AG20443 (cell line): ENCODE measurements at places on chromosomes 2 and 18.

GRCh38 chr2:11811036-11811654 is 64.7 kb downstream of the LPIN1 start:
- DNase-seq = peak; percentile 52

- peak; percentile 62 for DNase-seq
Observed at GRCh38 chr18:3015204-3015592, 2.3 kb upstream of the LPIN2 start.

DNA sequence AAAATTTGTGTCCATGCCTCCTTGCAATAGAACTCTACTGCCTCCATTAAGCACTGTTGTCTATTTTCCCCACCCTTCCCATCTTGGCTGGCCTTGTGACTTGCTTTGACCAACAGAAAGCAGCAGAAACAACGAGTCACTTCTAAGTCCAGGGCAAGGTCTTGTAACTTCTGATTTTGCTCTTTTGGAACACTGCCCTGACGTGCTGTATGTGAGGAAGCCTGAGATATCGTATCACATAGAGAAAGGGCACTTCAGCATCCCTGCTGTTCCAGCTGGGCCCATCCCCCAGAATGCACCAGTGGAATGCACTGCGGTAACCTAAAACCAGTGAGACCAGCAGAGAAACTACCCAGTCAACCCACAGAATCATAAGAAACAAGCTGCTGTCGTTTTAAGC is 28.1 kb downstream of the NCKAP1 start:
- DNase-seq = peak; percentile 7

DNA sequence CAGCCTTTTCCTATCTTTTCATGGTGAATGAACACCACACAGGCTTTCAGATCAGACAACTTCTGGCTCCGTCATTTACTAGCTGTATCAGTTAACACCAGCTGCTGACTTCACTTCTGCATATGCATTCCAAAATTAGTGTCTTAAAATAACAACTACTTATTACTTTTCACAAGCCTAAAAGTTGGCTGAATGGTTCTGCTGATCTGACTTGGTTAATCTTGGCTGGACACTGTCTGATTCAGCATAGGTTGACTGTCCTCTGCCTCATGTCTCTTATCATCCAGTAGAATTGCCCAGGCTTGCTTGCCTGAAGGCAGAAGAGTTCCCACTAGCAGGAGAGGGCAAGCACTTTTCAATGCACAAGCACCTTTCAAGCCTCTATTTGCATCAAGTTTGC is 72.7 kb downstream of the MARCHF4 start:
- DNase-seq = no peak

DNA sequence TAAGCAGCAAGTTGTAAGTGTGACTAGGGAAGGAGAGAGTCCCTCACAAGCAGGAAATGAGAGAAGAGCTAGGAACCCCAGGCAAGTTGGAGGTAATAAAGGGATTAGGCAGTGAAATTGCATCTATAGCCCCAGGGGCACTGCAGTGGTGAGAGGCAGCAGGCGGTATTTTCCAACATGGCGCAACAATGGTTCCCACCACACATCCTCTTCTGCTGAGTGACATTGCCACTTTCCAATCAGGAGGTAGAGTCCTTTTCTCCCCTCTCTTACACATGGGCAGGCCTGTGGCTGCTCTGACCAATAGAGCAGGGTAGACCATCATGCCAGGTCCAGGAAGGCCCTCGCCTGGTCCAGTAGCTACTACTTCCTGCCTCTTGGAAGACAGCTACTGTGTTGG is 86.6 kb downstream of the DNER start:
- DNase-seq = no peak

DNA sequence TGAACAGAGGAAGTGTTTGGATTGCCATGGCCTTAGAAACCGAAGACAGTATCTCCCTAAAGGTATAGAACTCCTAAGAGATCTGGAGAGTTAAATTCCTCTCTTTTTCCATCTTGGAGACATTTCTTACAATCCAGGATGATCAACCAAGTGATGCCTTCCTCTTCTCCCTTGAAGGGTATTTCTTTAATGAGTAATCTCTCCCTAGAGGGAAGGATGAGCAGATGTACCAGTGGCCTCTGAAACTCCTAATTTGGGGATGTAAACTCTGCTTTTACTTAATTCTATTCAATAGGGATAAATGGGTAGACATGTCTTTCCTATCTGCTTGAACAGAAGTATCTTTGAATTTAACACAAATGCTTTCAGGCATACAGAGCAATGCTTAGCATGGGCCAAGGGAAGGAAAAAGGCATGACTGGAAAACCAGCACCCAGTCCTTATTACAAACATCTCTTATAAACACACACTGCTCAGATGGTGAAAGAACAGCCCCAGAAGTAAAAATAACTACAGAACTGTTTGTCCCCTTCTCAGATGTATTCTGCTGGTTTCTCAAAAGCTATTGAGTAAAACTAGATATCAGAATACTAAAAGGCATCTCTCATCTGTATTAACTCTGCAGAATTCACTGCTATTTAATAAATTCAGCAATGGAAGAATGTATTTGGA is 4.7 kb upstream of the THNSL2 start:
- peak; percentile 3 for DNase-seq

DNA sequence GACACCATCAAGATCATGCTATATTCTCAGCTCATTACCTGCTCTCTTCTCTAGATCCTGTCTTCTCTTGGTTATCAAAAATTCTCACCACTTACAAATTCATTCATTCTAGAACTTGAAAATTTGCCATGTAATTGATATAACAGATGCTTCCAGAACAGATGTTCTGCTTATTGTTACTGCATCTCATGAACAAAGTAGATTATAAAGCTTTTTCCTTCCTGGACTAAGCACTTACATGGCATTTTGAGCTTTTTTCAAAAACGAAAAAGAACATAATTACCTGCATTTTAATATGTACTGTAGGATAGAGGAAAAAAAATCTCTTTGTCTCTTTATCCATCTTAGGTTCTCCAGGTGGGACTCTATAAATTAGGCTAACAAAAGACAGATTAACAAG is 79.6 kb upstream of the CREB1 start:
- DNase-seq = no peak

- DNase-seq = no peak
Observed at GRCh38 chr2:41907141-41907540, 140.7 kb upstream of the PKDCC start.

GRCh38 chr2:195342061-195342460 is 315.0 kb upstream of the SLC39A10 start:
- no peak for DNase-seq

DNA sequence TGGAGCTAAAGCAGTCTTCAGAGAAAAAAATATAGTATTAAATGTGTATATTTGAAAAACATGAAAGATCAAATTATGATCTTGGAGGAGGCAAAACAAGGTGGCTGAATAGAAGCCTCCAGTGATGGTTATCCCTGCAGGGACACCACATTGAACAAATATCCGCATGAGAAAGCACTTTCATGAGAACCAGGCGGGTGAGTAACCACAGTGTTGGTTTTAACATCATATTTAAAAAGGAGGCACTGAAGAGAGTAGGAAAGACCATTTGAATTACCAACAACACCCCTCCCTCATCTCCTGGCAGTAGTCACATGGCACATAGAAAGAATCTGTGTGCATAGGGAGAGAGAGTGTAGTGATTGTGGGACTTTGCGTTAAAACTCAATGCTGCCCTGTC is 759.6 kb upstream of the NRXN1 start:
- DNase-seq = no peak

DNA sequence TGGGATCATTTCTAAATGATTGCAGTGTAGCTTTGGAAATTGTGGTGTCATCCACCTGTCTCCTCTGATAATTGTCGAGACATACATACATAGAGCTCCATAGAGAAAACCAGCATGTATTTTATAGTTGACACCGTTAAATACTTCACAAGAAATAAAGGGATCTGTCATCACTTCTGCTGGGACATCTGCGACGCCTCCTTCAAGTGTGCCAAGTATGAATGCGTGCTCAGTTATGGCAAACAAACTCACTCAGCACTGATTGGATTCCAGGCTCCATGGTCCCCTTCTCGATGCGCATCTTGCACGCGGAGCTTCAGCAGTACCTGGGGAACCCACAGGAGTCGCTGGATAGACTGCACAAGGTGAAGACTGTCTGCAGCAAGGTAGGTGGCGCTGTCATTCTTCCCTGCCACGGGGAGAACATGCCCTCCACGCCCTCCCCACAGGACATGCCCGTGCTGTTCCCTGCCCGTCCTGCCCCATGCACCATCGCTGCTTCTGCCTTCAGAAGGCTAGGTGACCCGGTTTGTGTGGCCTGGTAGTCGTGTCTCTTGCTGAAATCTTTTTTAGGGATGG is 64.1 kb downstream of the TRAPPC12 start:
- DNase-seq = no peak

- no peak for DNase-seq
Observed at GRCh38 chr2:59149271-59149670, 908.1 kb upstream of the FANCL start.

GRCh38 chr2:64866797-64867196 is 122.4 kb upstream of the SLC1A4 start:
- peak; percentile 82 for DNase-seq

- DNase-seq = no peak
Observed at GRCh38 chr2:101026923-101027469, 24.9 kb downstream of the RPL31 start.

- no peak for DNase-seq
Observed at GRCh38 chr2:235325151-235325550, 168.7 kb upstream of the AGAP1 start.

- DNase-seq = no peak
Observed at GRCh38 chr2:179952658-179953057, 54.4 kb downstream of the CWC22 start.

GRCh38 chr2:223199531-223200515 is 147.8 kb downstream of the KCNE4 start:
- DNase-seq = no peak

DNA sequence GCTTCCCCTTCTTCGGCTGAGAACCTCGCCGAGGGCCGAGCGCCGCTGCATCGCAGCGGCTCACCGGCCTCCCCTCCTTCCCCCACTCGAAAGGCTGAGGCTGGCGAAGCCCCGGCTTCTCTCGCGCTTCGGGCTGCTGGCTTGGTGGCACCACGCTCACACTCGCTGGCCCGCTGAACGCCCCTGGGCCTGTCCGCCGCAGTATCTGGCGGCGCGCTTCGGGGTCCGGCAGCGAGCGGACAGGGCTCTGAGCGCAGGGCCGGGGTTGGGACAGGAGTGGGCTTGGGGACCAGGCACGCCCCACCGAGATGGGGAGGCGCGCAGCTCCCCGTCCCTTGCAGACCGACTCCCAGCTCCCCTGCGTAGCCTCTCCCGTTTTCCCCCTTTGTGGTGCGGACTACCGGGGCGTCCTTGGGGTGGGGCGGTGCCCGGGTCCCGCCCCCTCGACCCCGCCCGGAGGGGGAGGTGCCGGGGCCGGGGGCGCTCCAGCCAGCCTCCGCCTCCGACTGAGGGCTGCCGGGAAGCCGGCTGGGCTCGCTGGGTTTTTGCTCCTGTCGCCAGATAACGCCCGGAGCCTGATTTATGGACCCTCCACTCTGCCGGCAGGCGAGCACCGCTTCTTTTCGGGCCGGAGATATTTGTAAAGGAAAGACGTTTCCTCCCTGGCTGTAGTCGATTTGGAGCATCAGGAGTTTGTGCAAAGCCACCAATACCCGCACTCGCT is 3.8 kb downstream of the GBX2 start:
- peak; percentile 60 for DNase-seq

GRCh38 chr2:177314722-177315264 is 50.3 kb upstream of the NFE2L2 start:
- no peak for DNase-seq

DNA sequence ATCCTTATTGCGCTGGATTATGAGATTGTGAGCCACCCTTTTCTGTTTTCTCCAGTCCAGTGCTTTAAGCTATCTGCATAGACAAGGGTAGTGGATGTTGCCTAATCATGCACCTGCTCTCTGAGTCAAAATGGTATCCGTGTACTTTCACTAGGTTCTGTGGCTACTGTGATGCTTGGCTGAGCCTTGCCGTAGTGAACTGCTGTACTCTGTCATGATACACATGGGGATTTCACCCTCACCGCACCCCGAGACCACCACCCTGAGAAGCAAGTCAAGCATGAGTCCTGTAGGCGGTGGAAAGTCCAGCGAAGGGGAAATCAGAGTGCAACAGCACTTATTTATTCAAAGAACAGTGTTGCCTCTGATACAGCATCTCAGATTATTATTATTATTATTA is 55.0 kb downstream of the ARHGAP25 start:
- no peak for DNase-seq

GRCh38 chr2:217789003-217789735 is 213.6 kb downstream of the TNS1 start:
- peak; percentile 86 for DNase-seq

GRCh38 chr2:49686291-49686690 is 532.0 kb upstream of the FSHR start:
- DNase-seq = no peak

DNA sequence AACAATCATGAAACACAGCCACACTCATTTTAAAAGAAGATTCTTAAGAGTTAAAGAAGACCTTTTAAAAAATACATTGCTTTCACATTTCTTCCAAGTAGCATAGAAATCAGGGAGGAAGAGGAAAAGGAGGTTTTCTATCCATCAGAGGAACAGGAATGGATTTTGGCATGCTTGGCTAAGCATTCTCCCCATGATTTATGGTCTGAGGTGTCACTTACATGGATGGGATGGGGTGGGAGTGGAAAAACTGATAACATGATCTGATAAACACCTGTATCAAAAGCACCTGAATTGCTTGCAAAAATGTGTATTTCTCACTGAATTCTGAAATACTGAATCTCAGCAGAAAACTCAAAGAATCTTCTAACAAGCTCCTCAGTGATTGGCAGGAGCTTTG is 265.9 kb downstream of the NRXN1 start:
- DNase-seq = no peak

DNA sequence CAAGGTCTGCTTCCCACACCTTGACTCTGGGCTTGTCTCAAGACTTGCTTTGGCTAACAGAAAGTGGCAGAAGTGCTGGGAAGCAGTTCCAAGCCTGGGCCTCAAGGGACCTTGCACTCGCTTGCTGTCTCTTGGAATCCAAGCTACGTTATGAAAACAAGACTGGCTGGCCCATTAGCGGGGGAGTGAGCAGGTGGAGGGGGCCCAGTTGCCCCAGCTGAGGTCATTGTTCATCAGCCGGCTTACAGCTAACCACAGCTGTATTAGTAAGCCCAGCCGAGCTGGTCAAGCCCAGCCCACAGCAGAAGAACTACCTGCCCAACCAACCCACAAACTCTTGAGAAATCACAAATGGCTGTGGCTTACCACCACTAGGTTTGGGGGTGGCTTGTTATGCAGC is 63.1 kb downstream of the MARCO start:
- no peak for DNase-seq

DNA sequence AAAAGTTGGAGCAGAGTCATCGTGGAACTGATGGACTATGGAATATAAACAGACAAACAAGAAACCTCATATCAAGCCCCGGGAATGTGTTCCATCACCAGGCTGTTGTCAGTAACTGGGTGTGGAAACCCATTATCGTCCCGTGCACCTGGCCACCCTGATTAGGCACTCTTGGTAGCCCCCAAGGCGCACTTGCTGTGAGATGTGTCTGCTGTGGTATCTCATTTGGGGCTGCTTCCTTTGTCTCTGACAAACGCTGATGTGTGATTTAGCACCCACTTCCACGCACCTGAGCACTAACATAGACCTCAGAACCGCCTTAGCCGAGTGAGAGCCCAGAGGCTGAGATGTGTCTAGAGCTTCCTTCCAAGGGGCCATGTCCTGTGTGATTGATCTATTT is 96.3 kb downstream of the PRPF40A start:
- no peak for DNase-seq

- DNase-seq = no peak
Observed at GRCh38 chr2:20172273-20173055, 52.5 kb downstream of the SDC1 start.

- DNase-seq = no peak
Observed at GRCh38 chr2:218149098-218149497, 17.7 kb downstream of the CXCR1 start.

- DNase-seq = peak; percentile 24
Observed at GRCh38 chr2:69053416-69053965, 40.5 kb downstream of the ANTXR1 start.
